Activated CD8-positive, alpha-beta memory T cell treated with anti-CD3 and anti-CD28 coated beads for 24 hours (primary cell): ENCODE measurements at places on chromosomes 12 and 14.
A peak's percentile ranks its signal among the peaks of the same experiment; 100 is the strongest.

GRCh38 chr12:11092128-11092527 is at the start of gene TAS2R43:
Gene TAS2R43 (minus strand): TSS chr12:11092313. CDS start chr12:11092229, 84 bp downstream.
- no peak for DNase-seq

DNA sequence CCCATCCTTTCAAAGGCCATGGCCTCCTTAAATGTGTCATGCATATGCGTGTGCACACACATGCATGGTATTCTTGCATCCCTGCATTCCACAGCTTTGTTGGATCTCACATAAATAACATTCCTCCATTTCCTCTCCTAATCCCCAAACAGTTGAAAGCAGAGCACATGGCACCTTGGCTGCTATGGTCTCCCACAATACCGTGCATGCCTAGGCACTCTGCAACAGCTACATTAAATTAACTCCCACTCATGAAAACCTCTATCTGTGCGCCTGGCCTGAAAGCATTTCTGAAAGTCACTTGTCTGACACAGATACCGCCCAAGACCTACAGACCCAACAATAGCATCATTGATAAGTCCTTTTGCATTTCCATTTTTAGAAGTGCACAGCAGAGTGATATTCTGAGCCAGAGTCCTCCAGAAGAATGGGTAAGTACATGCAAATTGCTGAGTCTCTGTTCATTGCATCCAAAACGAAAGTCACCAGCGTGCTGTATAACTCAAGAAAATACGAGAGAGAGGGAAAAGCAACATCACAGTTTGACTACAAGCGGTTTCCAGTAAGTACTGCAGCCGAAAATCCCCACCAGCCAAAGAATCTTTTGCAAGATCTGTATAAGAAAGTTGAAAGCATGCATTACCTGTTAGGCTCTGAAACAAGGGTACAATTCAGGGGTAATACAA is 436 bp downstream of the ASB2 start:
- DNase-seq: no peak

GRCh38 chr12:90290980-90291975 is 582.6 kb upstream of the ATP2B1 start:
- no peak for DNase-seq

DNA sequence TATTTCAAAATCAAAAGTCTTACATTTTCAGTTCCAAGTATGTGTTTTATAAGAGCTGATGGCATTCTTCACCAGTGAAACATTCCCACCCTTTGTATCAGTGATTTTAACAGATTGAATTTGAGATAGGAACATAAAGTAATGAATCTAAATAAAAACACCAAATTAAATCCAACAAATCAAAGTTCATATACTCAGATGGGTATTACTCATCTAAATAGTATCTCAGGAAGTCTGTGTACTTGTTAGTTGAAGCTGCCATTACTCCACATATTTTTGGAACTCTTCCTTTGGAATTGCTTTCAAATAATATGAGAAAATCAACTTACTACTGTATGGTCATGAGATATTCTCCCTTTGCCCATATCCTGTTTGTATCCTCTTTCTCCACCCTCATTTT is 89.1 kb downstream of the MIA2 start:
- DNase-seq: no peak

GRCh38 chr14:50599700-50600444 is 39.9 kb downstream of the ATL1 start:
- no peak for DNase-seq

GRCh38 chr12:52248541-52249461 is 15.8 kb downstream of the KRT7 start:
- DNase-seq: no peak

DNA sequence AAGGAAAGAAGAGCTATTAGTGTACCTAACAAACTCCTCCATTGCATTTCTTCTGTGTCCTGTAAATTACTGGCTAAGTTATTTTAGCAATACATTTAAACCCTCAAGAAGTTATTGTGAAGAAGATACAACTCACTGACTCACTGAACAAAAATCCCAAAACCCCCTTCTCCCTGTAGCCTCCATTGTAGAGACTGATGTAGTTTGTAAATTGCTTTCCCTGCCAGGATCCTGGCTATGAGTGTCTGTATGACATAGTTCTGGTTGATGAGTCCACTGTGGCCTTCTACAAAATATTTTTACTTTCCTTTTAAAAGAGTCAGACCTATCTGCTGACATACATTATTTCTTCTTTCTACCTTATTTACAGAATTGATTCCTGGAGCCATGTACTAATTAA is 155.6 kb downstream of the SLC6A15 start:
- no peak for DNase-seq

- no peak for DNase-seq
Measured at GRCh38 chr12:128643155-128643554, 180.6 kb downstream of the SLC15A4 start.

DNA sequence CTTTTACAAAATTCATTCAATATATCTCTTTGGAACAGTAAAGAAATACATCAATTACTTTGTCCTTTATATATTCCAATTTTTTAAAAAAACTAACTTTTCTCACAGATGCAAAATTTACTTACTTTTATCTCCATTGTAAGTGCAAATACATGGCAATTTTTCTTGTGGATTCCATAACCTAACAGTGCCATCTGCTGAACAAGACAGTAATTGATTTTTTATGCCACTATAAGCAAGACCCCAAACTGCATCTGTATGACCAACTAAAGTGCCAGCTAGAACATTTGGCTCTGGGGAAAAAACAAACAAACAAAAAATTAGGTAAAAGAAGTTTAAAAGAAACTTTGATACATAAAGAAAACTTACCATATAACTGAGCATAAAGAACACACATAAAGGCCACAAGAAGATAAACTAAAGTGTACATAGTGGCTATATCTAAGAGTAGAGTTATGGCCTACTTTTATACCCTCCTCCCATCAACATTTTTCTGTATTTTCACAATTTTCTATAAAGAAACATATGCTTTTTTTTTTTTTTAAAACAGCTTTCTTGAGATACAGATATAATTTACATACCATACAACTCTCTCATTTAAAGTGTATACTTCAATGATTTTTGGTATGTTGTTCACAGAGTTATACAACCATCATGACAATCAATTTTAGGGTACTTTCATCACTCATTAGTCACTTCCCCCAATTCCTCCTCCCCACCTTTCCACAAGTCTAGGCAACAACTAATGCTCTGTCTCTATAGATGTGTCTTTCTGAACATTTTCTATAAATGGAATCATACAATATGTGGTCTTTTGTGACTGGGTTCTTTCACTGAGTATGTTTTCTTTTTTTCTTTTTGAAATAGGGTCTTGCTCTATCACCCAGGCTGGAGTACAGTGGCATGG is 32.6 kb downstream of the COCH start:
- DNase-seq: no peak

DNA sequence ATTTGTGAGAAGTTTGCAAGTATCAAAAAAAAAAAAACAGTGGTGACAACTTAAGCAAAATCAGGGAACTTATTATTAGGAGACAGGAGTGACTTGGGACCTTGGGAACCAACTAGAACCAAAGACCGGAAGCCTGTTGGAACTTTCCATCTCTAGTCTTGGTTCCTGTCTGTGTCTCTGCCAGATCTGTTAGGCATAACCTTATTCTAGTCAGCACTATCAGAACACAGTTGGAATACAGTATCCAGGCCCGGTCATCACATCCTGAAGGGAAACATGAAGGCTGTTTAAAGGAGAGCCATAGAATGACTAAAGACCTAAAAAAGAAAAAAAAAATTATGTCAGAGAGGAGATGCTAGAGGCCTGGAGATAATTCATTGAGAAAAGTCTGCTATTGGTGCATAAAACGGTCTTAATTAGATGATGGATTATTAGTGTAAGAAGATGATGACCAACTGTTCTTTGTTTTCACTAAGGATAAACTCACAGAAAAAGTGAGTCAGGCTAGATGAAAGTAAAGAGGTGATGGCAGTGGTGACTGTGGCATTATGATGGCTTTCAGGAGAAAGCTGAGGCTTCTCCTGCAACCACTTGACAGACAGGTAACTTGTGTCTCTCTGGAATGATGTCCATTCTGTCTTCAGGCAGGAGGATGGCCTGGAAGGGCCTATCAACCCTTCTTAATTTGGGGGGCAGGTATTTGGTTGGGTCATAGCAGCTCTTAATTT is 28.2 kb downstream of the DACT1 start:
- no peak for DNase-seq

DNA sequence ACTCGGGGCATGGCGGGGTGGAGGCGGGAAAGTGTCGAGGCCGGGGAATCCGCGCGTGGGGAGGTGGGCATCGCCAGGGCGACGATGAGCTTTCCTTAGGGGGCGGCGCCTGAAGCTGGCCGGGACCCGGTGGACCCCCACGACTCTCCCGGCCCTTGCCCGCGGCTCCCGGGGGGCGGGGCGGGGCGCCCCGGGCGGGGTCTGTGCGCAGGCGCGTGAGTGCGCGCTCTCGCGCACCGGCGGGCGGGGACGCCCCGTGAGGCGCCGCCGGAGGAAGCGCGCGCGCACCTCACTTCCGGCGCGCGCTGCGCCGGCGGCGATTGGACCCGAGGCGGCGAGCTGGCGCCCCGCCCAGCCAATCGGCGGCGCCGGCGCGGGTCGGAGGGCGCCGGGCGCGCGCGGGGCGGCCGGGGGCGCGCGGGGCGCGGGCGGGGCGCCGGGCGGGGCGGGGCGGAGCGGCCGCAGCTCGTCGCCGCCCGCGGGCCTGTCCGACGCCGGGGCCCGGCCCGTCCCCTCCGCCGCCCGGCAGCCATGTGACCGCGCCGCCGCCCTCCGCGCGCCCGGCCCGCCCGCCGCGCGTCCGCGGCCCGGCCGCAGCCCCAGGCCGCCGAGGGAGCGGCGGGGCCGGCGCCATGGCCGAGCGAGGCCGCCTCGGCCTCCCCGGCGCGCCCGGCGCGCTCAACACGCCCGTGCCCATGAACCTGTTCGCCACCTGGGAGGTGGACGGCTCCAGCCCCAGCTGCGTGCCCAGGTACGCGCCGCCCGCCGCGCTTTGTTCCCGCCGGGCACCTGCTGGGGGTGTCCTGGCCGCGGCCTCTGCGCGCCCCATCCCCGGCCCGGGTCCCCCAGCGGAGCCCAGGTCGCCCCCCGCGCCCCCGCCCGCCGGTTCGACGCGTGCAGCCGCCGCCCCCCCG is at the start of gene PACS2:
Gene PACS2 (plus strand): TSS at position 462 of the 914 bp plus-strand sequence. CDS start 171 bp downstream, at position 633.
- peak; percentile 88 for DNase-seq

DNA sequence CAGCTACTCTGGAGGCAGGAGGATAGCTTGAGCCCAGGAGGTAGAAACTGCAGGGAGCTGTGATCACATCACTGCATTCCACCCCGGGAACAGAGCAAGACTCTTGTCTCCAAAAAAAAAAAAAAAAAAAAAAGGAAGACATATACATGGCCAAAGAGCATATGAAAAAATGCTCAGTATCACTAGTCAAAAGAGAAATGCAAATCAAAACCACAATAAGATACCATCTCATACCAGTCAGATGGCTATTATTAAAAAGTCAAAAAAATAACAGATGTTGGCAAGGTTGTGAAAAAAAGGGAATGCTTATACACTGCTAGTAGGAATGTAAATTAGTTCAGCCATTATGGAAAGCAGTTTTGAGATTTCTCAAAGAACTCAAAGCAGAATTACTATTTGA is 174.8 kb upstream of the ATF7IP start:
- no peak for DNase-seq

DNA sequence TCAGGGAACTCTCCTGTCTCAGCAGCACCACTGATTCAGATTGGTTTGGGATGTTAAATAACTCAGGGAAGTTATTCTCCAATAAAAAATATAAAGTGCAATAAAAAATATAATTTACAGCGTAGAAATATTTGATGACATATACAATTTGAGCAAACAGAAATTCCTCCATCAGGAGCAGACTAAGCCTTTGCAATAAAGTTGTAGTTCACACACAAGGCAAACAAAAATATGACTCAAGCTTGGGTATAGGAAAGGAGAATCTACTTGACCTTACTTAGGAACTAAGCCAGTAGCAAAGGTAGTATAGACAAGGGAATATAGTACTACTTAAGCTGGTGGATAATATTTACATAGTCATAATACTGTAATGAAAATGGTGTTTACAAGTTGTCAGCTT is 264.1 kb downstream of the KIF21A start:
- DNase-seq: no peak

- peak; percentile 99 for DNase-seq
Measured at GRCh38 chr12:121793838-121794533, 498 bp upstream of the RHOF start.

- no peak for DNase-seq
Measured at GRCh38 chr12:122527478-122527944, 462 bp downstream of the KNTC1 start.

DNA sequence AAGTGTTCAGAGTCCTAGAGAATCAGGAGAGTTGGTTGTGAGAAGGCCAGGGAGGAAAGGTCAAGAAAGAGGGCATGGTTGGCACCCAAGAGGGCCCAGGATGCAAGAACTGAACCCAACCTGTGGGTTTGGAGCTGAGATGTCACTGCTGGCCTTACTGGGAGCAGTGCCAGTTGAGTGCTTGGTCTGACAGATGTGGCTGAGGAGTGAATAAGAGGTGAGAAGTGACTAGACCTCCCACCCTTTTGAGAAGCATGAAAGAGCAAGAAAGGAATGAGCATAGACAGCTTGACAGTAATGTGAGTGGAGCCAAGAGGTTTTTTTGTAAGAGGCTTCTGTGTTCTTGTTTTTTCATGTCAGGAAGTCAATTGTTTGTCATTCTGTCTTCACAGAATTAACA is 95.3 kb downstream of the FGD4 start:
- DNase-seq: no peak

- DNase-seq: no peak
Measured at GRCh38 chr14:106069804-106070625, 543.6 kb downstream of the TMEM121 start.

GRCh38 chr14:48537600-48537999 is 862.2 kb upstream of the MDGA2 start:
- no peak for DNase-seq

DNA sequence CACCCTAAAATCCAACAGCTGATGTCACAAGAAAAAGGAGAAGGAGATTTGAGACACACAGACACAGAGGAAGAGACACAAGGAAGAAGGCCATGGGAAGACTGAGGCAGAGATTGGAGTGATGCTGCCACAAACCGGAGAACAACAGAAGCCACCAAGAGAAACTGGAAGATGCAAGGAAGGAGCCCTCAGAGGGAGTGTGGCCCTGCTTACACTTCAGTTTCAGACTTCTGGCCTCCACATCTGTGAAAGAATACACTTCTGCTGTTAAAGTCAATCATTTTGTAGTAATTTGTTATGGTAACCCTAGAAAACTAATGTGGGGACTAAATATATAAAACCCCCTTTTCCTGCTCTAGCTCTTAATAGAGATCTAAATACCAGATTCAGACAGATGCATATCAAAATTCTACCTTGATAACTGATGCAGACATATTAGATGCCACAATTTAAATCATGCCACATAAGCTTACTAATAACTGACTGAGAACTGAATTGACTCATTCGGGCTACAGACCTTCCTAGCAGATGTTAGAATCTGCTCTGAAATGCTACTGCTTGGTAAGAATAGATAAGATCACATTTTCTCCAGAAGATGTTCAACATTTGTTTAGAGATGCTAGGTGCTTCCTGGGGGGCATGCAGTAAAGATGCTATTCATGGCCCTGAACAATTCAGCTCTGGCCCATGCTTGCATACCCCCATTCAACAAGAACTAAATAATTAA is 113.1 kb upstream of the CCND2 start:
- no peak for DNase-seq

DNA sequence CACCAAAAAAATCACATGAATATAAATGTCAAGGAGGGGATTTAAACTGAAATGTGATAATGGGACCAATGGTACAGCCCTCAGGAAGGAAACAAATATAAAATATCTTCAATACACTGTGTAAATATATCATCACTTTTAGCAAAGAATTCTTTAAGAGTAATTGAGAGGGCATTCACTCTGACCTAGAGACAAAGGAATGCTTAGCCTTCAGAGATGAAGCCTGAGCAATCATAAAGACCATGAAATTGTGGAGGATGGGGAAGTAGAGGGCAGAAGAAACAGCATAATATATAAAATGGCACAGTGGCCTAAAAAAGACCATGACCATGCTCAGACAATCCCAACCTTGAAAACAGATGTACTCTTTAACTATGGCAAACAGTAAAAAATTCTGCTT is 20.4 kb downstream of the YAF2 start:
- DNase-seq: no peak
